NCI-H526 (cell line): ENCODE measurements at places on chromosomes 12 and 14.

DNA sequence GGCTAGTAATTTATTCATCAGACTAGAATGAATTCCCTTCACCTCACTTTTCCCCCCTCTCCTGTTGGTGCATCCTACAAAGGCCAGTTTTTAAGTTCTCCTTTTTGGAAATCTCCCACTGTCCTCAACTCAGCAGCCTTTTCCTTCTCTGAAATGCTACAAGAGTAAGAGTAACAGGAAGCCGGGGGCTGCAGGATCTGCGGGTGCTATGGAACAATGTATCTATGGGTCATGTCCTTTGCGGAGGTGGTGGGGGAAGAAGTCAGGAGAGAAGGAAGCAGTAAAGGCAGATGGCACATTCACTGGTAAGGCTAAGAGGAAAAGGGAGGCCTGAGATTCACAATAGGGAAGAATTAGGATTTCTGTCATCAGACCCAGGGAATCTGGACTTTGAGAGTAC, 22.2 kb upstream of the TESC start:
- no peak for DNase-seq

DNA sequence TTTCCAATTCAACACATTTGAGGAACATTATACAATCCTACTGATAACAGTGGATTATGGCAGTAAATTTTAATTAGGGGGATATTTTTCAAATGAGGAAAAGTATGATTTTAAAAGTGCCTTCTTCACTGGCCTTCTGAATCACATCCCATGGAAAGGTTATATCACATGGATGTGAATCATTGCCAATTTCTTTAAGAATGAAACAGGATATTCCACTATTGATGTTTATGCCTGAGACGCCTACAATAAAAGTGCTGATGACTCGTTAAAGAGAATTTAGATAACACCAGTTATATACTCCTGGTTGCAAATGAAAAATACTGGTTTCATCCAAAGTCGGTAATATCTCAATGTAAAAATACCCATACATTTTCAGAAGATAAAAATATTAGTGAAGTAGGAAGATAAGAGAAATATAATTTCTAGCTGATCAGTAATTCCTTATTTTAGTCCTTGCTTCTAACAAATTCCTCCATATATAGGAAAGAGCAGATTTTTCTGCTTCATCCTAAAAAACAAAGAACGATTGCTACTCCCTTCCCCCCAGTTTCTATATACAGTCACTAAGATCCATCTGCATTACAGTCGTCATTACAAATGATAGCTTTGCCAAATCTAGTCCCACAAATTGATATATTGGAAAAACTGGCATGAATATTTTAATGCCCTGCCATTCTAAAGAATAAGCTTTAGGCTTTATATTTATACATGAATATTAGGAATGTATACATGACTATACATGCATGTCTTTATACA, 139.5 kb upstream of the SOX5 start:
- DNase-seq = no peak

GRCh38 chr14:45048385-45048784, 35.5 kb upstream of the PRPF39 start:
- DNase-seq = no peak

GRCh38 chr12:109358154-109358869, 10.6 kb downstream of the MYO1H start:
- no peak for DNase-seq

DNA sequence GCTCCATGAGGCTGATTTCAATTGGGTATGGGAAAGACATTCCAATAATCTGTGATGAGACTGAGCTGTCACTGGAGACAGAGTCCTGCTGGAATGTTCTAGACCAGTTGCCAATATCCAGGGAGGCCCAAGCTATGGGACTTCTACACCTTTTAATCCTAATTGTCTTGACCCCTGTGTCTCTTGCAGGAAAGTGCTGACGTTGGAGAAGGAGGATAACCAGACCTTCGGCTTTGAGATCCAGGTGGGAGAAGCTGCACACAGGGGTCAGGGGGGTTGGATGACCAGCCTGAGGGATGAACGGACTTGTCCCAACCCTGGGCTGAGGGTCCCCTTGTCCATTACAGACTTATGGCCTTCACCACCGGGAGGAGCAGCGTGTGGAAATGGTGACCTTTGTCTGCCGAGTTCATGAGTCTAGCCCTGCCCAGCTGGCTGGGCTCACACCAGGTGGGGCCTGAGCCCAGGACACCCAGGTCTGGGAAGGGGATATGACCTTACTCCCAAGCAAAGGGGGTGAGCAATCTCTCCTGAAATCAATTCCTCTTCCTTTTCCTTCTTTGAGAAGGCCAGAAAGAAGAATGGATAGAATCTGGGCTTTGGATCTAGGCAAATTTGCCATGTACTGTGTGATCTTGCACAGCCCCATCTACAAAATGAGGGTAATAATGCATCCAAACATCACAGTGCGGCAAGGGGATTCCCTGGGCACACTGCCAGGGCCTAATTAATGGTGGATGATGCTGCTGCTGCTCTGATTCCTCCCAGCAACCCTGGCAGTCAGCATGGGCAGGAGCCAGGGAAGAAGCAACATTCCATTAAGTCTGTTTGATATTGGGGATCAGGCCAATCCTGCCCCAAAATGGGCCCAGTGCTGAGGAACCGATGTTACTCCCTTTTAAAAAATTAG, 4.2 kb downstream of the TAMALIN start:
- no peak for DNase-seq

DNA sequence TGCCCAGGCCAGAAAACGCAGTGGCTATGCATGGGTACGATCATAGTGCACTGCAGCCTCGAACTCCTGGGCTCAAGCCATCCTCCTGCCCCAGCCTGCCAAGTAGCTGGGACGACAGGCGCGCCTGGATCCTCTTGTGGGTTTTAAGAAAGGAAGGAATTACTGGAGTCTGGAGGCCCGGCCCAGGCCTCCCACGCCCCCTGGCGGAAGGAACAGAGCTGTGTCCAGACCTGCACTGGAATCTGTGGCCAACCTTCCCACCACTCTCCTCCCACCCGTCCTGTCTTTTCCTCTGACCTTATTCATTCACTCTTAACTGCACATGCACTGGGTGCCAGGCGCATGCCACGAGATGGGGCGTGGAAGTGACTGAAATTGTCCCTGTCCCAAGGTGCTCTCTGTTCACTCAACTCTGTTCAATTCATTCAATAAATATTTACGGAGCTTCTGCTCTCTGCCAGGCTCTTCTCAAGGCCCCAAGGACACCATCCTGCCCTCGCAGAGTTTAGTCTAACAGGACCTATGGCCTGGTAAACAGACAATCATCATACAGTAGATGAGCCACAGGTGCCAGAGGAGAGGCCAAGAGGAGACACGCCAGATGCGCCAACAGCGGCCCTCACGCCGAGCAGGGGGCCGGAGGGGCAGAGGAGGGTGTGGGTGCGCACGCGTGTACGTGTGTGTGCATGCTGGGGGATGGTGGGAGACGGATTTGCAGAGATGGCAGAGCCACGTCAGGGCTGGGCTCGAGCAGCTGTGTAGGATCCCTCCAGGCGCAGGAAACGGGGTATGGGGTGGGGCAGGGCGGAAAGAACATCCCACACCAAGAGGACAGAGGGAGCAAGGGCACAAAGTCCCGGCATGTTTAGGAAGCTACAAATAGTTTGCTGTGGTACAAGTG, 13.7 kb upstream of the TMEM106C start:
- DNase-seq = peak; percentile 29

- no peak for DNase-seq
Observed at GRCh38 chr14:64400829-64401459, 12.8 kb downstream of the MTHFD1 start.
